ENCODE measurements at places on chromosomes 1 and 21.

DNA sequence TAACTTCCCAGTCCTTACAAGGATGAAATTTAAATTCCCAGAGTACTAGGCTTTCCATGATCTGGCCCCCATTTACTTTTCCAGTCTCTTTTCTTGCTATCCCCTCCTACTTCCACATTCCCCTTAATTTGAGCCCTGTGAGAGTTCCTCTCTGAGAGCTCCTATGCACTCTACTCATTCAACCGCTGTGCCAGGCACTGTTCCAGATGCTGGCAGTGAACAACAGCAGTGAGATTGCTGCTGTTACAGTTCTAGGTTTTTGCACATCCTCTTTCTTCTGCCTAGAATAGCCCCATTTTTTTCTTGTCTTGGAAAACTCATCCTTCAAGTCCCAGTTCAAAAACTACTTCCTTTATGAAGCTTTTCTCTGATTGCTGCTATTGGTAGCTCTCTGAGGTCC lies 18.8 kb downstream of the ATF6 start:
- DNase-seq: no peak

GRCh38 chr1:227942716-227943261 lies 4.9 kb downstream of the WNT9A start:
- no peak for DNase-seq

DNA sequence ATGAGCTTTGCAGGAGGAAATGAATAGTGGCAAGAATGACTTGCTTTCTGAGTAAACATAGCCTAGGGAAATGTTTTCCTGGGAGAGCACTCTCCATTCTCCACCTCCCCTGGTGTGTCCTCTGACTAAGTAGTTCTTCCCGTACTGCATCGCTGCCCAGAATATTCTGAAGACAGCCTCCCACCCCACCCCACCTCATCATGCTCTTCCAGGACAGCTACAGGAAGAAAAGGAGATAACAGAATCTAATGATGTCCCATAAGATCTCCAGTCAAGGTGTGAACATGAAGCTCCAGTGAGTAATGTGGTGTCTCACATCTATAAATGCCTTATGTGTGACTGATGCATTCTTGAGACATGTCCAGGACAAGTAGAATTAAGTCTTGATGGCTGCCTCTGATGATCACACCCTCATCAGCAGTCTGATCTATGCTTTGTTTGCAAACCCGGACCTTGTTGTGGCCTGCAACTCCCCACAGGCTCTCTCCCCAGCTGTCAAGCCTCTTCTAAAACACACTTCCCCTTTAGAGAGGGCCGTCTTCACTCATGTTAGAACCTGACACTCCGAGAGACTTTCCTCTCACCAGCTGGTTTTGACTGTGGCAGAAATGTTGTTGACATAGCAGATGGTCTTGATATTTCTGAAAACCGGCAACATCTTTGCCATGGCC lies 183.0 kb downstream of the CYYR1 start:
- DNase-seq: no peak

DNA sequence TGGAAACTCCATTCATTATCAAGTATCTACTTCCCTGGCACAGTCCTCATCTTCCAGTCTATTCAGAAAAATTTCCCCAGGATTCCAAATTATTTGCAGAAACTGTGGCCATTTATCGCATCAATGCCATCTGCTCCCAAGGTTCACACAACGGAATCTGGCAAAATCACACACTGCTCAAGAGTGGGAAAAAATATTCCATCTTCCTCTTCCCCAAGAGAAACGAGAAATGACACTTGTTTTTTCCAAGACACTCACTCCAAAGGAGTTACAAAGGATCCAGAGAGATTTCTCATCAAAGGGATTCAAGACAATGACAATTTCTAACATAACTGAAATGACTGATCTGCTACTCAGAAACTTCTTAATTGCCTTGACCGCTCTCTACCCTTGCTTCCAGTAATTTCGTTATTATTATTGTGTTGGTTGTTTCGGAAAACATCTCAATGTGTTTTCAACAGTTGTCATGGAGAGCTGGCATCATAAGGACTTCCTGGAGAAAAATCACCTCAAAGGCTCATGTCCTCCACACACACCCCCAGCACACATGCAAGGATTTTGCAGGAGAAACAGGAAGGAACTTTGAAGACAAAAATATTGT lies 128.0 kb downstream of the PSMG1 start:
- DNase-seq: no peak

DNA sequence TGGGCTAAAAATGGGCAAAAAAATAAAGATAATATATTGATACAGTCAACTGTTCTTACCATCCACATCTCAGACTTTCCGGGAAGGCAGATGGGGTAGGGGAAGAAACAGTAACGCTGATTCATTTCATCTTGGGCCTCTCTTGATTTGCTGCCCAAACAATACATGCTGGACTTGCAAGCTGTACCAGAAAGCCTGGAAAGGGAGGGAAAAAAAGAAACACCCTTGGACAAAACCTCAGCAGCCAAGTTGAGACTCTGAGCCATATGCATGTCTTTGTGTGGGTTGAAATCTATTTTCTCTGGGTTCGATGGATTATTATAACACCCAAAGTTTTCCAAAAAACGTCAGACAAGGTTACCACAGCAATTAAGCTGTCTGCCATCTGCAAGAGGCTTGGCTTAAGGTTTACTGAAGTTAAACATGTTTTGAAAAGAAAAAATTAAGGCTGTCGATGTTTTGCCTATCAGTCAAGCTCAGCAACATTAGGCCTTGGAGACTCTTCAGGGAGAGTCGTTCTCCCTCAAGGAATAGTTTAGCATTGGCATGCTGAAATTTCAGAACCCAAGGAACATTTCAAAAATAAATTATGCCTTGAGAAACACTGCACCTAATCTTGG lies 71.2 kb downstream of the PSMG1 start:
- DNase-seq: no peak

- peak; percentile 22 for DNase-seq
Observed at GRCh38 chr1:12052997-12053686, 10.0 kb upstream of the TNFRSF8 start.

DNA sequence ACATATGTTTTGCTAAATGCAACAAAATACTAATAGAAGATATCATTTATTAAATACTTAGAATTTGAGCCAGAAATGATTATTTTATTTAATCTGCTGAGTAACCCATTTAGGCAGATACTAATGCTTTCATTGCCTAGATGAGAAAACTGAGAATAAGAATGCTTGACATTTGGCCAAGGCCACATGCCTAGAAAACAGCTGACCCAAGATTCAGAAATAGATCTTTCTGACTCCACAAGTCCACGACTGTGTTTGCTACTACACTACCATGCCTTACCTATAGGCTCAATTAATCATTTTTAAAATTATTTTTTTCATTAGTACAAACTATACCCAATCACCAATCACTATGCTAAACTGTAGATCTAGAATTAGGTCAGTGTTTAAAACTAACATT lies 129.7 kb downstream of the ATP1B1 start:
- no peak for DNase-seq

DNA sequence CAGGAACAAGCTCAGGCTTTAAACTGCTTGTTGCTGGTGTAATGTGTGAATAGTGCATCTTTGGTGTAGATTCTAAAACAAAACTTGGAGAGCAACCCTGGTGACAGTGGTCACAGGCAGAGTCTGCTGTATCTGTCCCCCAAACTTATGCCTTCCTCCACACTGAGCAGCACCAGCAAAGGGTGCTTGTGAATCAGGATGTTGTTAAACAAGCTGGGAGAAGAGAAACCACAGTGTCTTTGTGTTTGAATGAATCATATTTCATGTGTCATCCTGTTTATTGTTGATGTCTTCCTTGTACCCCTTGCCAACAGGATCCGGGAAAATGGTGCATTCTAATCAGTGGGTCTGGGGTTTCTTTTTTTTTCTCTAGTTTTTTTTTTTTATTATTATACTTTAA lies 91.9 kb upstream of the COG2 start:
- DNase-seq: no peak

- no peak for DNase-seq
Observed at GRCh38 chr21:39696618-39697017, 48.4 kb upstream of the IGSF5 start.

- no peak for DNase-seq
Observed at GRCh38 chr1:6488602-6489382, 2.7 kb downstream of the PLEKHG5 start.

GRCh38 chr1:58190267-58190988 lies 356.1 kb downstream of the OMA1 start:
- DNase-seq: no peak

- DNase-seq: no peak
Observed at GRCh38 chr1:88376421-88376820, 307.7 kb upstream of the PKN2 start.

DNA sequence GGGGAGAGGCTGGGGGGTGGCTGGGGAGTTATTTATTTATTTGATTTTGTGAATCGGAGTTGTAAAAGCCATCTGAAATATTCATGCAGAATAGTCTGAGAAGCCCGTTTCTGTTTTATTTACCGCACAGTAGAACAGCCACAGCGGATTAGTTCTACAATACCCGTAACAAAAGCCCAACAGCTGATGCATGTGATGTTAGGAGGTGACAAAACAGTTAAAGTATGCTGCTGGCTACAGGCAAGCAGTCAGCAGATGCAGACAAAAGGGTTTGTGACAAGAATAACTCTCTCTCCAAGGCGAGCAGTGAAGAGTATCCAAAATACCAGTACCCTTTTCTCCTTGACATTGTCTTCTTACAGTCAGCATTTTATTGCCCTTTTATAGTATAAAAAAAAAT lies 42.0 kb downstream of the PROX1 start:
- DNase-seq: no peak

GRCh38 chr1:11488966-11489625 lies 10.1 kb downstream of the DISP3 start:
- no peak for DNase-seq

DNA sequence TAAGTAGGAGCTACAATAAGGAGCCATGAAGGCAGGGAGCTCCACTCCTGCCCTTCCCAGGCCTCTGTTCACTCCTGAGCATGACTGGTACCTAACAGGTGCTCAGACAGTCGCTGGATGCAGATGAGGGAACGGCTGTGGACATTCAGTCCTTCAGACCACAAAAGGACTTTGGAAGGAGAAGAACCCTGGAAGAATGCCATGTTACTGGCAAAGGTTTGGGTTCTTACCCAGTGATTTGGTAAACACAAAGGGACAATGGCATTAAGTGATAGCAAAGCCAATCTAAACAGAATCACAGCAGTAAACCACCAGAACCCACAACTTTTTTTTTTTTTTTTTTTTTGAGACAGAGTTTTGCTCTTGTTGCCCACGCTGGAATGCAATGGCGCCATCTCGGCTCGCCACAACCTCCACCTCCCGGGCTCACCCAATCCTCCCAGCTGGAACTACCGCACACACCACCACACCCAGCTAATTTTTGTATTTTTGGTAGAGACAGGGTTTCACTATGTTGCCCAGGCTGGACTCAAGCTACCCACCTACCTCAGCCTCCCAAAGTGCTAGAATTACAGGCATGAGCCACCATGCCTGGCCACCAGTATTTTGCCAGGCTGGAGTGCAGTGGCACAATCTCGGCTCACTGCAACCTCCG lies 7.5 kb upstream of the CBR3 start:
- DNase-seq: no peak

- DNase-seq: no peak
Observed at GRCh38 chr1:44296086-44296485, 59.0 kb downstream of the ERI3 start.

GRCh38 chr1:180265871-180266270 lies 35.8 kb downstream of the LHX4 start:
- no peak for DNase-seq

GRCh38 chr1:182752077-182752988 lies 37.2 kb upstream of the NPL start:
- no peak for DNase-seq

- no peak for DNase-seq
Observed at GRCh38 chr1:186900539-186901237, 71.9 kb downstream of the PLA2G4A start.

DNA sequence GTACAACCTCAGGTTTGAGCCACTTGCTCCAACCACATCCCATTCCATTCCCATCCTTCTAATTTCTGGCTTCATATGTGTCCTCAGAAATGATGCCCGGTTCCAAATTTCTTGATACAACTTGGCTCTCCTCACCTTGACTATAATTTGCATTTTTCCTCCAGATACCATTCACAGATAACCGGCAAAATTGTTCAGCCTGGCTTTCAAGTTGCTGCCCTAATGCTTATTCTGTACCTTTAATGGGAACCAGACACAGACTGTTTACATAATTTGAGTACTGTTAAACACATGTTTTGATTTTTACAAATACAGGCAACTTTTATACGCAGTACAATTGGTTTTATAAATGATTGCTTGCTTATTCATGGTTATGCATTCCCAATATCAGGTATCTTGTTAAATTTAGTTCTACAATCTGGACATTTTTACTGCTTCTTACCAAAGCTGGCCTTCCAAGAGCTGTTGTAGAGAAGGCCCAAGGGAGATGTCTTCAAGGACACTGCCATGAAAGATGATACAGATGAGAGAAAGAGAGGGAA lies 649.5 kb upstream of the CAMK1G start:
- DNase-seq: no peak

DNA sequence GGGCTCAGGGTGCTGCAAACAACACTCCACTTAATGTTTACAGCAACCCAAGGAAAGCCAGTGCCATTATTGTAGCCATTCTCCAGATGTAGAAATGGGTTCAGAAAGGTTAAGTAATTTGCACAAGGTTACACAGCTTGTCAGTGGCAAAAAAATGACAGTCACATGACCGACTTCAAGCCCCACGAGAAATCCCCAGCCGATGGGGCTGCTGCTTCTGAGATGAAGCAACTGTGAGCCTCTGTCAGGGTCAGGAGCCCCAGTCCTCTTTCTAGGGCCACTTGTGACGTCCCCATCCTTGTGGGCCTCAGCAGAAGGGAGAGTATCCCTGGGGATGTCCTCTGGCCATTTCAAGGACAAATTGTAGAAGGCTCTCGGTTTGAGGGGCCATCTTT lies 54.8 kb downstream of the EDN2 start:
- no peak for DNase-seq

GRCh38 chr1:28322194-28322593 lies 6.6 kb upstream of the MED18 start:
- DNase-seq: no peak

- DNase-seq: no peak
Observed at GRCh38 chr1:3068564-3069431, at the start of gene PRDM16. TSS of gene PRDM16 (plus strand) at chr1:3069203. CDS start at chr1:3069260, 57 bp downstream.

DNA sequence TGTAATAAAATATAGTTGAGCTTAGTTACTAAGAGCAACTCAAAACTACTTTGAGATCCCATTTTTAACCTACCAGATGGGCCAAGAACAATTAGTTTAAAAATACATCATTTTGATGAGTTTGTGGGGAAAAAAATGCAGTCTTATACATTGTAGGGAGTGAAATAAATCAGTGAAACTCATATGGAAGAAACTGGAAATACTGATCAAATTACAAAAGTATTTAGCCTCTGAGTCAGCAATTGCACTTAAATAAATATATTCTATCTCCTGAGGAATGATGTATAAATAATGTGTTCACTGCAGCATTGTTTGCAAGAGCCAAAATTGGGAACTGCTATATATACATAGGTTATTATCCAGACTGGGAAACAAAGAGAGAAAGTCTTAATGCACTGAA lies 4.6 kb upstream of the SMCP start:
- DNase-seq: no peak

Data from nucleus accumbens (tissue), 56 donors.